ENCODE measurements at places on chromosomes 12 and 14.

GRCh38 chr14:50339178-50339804, 27.2 kb downstream of the DMAC2L start:
- no peak for DNase-seq

- DNase-seq, result no peak
Observed at GRCh38 chr14:32694795-32695449, 243.8 kb upstream of the NPAS3 start.

- no peak for DNase-seq
Observed at GRCh38 chr12:100528471-100529127, 44.9 kb upstream of the GAS2L3 start.

GRCh38 chr12:90831712-90832111, 123.3 kb downstream of the CCER1 start:
- no peak for DNase-seq

DNA sequence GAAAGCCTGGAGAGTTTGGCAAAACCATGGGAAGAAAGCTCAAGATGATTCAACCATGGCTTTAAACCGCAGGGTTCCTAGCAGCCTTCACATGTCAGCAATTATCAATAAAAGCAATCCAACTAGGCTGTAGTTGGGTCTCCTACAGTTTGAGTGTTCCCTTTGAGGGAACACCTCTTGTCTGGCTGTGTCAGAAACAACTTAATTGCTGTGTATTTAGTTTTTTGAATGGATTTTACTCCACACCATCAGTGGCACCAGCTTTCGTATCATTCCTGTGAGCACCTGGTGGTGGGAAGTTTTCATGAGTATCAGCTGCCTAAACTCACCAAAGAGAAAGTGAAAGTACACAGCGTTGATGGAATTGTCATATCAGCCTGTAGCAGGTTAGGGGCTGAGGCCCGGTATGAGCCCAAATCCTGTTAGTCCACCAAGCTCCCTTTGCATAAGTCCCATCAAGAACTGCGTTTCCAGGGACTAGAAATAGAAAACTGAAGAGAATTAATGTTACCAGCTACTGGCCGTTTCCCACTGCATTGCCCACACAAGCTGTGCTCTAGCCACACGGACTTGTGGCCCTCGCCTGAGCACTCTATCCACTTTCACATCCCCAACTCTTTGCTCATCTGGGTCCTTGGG, 10.9 kb upstream of the IL26 start:
- DNase-seq, result no peak
